ENCODE measurements at places on chromosomes 6 and 20.

GRCh38 chr20:22379472-22379871 is 204.9 kb downstream of the FOXA2 start:
- no peak for DNase-seq

GRCh38 chr20:33857722-33858563 is 46.8 kb downstream of the CHMP4B start:
- DNase-seq, result no peak

GRCh38 chr6:134642819-134643218 is 307.1 kb downstream of the ALDH8A1 start:
- DNase-seq, result no peak

DNA sequence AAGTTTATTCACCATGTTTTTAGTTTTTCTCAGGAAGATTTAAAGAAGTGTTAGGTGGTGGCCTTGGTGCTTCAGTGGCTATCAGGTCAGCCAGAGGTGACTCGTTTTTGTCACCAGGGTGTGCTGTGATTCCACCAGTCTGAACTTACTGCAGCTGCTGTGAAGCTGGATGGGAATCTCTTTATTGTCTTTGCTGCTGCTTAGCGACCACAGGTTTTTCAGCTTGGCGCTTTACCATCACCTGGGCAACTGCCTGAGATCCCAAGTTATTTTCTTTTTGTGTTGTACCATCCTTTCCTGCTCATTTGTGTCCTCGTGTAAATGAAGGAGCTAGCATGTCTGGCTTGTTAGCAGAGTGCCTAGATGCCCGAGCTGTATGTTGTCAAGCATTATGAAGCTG is 146.9 kb downstream of the MACROD2 start:
- peak; percentile 79 for DNase-seq

DNA sequence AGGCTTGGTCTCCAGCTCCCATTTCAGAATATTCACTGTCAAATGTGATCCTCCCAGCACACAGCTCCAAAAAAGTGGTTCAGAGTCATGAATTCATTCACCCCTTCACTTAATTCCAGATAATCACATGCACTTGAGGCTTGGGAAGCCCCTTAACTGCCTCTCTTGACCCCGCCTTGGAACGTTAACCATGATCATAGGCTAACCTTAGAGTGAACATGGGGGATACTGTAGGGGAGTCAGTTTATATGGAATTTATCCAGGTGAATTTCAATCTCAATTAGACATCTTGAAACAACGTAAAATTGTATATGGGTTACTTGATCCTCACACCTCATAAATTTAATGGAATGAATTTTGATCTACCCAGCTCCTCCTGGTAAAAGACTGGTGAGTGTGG is 346.8 kb upstream of the ARID1B start:
- DNase-seq, result no peak

DNA sequence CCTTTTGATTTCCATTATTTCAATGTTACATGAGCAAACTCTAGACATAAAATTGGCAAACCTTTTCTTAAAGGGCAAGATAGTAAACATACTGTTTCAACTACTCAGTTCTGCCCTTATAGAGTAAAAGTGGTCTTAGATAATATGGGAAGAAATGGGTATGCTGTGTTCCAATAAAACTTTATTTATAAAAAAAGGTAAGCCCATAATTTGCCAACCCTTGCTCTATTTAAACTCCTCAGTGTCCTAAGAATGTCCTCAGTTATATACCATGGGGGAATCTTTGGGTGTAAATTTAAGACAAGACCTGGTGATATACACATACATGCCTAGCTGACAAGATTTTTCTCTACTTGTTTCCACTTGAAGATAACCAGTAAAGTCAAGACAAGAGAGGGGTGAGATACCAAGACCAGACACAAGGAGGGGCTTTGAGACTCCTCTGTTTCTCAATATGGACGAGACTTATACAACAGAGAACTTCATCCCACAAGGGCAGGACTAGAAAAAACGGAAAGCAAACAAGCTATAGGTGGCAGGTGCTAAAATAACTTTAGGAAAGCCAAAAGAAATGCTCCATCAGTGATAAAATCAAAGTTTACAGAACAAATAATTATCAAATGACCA is 10.5 kb downstream of the SNX3 start:
- DNase-seq, result no peak

DNA sequence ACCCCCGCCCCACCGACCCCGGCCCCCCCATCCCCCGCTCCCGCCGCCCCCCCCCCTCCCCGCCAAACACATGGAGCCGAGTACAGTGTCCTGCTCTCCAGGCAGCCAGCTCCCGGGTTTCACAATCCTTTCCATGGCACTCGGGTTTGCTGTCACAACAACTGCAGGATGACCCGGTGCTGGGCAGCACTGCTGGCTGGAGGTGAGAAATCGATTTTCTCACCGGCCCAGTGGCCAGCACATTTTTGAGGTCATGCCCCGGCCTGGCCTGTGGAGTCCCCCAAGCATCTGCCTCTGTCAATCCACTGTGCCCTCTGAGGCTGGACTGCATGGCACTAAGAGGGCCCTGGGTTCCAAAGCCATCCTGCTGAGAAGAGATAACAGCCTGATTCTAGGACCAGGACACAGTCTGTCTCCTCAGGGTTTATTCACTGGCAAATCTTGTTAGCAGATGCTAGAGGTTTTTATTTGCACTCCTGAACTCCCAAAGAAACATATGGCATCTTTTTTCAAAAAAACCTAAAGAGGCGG is 129.5 kb downstream of the NFATC2 start:
- DNase-seq, result no peak

- no peak for DNase-seq
Measured at GRCh38 chr6:4114123-4114522, 21.3 kb downstream of the ECI2 start.

DNA sequence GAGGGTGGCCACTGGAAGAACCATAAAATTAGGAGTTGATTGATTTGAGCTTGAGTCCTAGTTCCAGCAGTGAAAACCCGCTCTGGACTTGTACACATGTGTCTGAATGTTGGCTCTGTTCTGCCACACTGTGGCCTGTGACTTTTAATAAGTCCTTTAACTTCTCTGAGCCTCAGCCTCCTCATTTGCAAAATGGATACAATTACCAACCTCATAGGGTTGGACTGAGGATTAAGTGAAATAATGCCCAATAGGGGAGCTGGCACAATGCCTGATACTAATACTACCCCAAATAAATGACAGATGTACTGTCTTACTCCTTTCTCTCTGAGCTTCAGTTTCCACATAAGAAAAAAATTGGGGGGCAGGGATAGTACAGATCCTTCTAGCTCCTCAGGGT is 92.6 kb upstream of the RIPOR2 start:
- no peak for DNase-seq

- no peak for DNase-seq
Measured at GRCh38 chr20:14446446-14446845, 109.0 kb upstream of the FLRT3 start.

DNA sequence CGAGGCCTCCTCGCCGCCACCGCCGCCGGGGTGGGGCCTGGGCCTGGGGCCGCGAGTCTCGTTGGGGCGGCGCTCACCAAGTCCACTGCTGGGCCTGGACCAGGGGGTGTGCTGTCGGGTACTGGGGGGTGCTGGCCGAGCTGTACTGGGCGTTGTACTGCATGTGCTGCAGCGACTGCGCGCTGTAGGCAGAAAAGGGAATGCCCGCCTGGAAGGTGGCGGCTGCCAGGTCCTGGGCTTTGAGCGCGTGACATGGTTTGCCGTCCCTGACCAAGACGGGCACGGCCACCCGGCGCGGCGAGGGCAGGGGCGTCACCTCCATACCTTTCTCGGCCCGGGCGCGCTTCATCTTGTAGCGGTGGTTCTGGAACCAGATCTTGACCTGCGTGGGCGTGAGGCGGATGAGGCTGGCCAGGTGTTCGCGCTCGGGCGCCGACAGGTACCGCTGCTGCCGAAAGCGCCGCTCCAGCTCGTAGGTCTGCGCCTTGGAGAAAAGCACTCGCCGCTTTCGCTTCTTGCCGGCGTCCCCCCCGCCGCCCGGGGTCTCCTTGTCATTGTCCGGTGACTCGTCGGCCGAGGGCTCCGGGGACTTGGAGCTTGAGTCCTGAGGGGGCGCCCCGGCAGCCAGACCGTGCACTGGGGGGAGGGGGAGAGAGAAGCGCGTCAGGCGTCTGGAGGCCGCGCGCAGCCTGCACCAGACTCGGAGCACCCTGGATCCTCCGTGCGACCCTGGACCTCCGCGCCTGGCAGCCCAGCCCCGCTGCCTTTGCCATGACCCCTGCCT is 1.8 kb downstream of the NKX2-2 start:
- DNase-seq, result peak; percentile 35

DNA sequence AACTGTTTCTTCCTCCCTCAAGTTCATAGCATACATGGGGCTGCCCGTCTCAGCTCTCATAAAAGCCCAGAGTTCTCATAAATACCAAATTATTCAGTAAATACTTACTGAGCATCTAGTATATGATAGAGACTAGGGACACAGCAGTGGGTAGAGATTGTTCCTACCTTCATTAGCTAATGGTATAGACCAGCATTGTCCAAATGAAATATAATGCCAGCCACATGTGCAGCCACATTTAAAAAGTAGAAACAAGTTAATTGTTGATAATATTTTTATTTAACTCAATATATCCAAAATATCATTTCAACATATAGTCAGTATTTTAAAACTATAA is 1.2 kb downstream of the TTLL9 start:
- DNase-seq, result no peak

DNA sequence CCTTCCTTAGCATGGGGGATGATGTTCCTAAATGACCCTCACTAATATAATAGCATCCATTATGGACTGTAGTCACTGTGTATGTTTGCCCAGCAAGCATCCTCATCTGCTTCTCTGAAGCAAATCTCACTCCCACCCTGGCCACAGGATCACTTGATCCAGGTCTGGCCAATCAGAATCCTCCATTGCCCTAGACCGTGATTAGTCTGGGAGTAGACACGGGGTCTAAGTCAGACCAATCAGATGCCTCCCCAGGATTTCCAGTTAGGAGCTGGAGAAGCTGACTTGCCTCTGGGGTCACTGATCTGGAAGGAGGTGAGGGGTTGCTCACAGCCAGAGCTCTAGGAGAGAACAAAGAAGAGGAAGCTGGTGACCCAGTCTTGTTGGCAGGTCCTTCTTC is 153.9 kb downstream of the DHX35 start:
- DNase-seq, result no peak

DNA sequence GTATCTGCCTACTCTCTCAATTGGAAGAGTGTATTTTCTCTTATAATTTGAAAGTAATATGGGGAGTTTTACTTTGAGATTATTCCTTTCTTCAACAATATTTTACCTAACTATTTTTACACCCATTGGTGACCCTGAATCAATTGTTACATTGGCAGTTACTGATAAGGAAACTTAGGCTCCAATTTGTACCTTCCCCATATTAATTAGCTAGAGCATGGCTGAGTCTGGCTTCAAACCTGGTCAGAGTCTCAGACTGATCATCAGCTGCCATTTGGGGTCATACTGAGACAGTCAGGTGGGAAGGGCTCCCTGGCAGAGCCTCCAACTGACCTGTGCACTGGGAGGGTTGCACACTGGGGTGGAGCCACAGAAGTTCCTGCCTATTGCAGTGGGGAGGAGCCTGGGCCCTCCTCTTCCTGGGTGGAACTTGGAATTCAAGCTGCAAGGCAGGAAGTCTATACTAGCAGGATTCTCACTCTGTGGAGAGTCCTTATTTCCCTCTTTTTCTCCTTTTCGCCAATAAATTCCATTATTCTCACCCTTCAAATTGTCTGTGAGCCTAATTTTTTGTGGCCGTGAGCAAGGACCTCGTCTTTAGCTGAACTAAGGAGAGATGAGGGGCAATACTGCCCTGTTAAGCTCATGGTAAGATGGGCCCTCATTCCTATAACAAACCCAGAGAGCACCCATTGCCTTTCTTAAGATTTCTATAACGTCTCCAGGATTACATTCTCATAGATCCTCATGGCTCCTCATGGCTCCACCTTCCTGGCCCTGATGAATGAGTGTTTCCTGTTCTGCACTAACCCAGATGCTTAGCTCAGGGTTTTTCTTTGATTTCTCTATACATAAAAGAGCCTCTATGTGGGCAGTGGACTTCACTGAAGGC is 285.1 kb downstream of the ADGB start:
- no peak for DNase-seq

- DNase-seq, result no peak
Measured at GRCh38 chr20:53034899-53035298, 62.7 kb downstream of the TSHZ2 start.

DNA sequence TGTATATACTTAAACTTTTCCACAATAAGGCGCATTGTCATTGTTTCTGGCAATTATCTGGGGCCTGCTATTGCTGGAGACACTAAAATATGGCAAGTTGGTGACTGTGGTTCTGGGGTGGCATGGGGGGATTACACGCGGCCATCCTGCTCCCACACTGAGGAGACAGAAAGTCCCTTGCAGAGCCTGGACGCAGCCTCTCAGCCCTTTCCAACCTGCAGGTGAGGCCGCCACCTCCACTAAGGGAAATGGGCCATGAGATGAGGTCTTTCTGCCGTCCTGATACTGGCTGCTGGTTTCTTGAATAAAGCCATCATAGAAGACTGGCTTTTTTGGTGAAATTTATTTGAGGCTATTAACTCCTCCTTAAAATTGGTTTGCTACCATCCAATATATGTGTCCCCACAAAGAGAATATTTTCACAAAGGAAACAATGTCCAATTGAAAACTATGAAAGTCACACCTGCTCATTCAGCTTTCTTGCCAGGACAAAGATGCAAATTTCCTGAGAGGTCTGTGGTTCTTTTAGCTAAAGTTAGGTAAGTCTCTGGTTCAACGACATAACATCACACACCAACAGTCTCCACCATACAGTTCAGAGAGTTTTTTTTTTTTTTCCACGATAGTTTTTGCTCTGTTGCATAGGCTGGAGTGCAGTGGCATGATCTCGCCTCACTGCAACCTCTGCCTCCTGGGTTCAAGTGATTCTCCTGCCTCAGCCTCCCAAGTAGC is 13.0 kb downstream of the TXNDC5 start:
- no peak for DNase-seq

- no peak for DNase-seq
Measured at GRCh38 chr6:139590206-139590605, 215.8 kb upstream of the CITED2 start.

DNA sequence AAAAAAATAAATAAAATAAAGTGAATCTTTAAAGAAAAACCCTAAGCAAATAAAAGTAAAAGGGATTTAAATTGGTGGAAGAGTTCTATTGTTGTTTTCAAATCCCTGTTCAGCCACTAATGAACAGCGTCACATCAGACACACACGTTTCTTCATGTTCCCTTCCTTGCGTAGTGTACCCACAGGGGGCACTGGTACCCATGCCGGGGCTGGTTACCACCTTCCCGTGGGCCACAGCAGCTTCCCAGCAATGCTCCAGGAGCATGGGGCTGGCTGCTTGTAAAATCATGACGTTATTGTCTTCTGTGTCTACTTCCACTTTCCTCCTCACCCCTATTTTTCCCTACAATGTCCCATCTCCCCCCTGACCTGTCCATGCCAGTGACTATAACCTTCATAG is 988.7 kb downstream of the KIF16B start:
- DNase-seq, result no peak

- DNase-seq, result no peak
Measured at GRCh38 chr6:89993411-89993810, 99.1 kb downstream of the GJA10 start.

DNA sequence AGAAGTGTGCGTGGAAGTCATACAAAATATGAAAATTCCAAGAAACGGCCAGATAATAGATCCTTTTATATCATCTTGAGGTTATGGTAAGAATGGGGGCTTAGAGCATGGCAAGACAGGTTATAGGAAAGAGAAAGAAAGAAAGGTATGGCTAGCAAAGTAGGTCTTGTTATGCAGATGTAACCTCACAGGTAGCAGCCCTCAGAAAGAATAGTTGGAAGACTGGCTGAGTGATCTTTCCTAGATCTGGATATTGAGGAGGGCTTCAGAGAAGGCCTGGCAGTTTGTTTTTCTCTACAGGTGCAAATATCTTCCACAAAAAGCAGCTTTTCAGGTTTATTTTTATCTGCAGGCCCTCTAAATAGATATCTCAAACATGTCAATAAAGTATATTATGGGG is 679.5 kb downstream of the KHDRBS2 start:
- DNase-seq, result no peak

- DNase-seq, result no peak
Measured at GRCh38 chr6:29675561-29675960, 5.4 kb downstream of the ZFP57 start.

All from Ammon's horn (tissue), 1 donor.